ENCODE measurements at places on chromosomes 6 and 20.

GRCh38 chr20:40770564-40771307, 81.7 kb upstream of the MAFB start:
- no peak for DNase-seq

DNA sequence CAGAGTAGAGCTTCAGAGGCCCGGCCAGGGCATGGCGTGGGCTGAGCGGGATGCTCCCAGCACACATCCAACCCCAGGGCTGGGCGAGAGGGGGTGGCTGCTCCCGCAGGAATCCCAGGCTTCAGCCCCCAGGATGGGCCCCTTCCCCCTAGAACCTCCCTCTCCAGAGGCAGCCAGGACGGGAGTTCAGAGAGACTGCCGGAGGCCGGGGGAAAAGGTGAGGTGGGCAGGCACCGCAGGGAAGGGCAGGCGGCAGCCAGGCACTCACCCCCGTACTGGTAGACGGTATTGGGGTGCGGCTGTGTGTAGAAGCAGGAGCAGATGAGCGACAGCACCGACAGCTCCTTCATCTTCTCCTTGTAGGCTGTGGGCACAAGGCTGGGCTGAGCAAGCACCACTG, 9.3 kb downstream of the STMN3 start:
- no peak for DNase-seq

DNA sequence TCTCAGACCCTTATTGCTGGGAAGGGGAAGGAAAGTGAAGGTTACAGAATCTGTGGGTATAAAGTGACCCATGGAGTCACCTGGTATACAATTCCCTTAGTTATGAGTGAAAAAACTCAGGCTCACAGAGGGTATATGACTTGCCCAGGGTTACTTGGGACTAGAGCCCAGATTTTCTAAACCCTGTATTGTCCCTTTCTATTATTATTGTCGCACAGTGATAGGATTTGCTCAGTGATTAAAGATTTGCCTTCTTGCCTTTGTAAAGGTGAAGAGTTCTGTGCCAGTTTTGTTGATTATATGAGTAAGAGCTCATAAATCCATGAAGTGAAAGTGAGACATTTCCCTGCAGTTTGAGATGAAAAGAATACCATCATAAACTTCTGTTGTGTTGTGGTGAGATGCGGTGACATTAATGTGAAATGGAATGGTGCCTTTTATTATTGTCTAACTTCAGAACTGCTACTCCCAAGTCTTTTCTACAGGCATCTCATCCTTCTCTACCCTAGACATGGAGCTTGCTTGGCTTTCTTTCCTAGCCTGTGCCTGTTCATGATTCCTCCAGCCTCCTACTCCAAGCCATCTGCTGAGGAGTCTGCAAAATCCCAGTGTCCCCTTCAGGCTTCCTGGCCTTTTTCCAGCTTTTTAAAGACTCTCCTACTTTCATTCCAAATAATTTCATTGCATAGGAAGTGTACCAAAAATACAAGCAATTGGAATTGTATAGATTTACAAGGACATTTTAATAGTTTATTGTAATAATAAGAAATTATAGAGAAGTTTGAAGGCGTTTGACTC, 33.5 kb upstream of the ADIG start:
- DNase-seq: no peak

DNA sequence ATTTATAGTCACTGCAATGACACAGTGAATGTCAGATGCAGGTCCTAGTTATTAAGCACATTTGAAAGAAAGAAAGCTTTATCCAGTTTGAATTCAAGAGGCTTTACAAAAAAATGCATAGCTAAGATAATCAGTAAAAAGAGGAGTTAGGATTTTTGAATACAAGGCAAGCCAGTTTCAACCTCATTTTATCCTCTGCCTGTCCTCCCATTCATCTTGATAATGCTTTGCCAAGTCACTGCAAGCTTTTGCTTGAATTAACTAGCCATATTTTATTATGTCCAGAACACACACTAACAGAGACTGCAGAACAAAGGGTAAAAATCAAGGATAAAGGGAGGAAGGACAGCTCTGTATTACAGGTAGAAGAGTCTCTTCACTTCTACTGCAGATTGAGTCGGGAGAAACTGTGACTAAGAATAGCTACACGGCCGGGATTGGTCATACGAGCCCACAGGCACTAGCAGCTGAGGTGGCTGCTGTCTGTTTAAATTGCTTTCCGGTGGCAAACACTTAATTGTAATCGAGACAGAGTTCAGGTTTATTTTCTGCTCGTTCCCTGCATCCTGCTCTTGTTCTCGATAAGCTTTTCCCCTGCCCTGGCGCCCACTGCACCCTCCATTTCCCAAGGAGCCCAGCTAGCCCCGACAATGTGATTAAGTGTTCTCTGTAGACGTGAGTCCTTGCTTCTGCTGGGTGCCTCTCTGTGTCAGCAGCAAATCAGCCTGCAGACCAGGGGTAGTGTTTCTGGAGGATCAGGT, 30.5 kb upstream of the AKAP12 start:
- DNase-seq: no peak

DNA sequence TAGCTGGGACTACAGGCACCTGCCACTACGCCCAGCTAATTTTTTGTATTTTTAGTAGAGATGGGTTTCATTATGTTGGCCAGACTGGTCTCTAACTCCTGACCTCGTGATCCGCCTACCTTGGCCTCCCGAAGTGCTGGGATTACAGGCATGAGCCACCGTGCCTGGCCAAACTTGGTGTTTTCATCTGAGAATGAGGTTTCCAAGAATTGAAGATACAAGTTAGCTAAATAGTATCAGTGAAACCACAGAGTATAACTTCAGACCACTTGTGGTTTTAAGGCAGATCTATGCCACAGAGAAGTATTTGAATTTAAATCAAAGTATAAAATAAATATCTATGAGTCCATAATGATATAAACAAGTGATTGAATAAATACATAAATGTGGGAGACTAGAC, 70.1 kb downstream of the SLC16A10 start:
- no peak for DNase-seq

GRCh38 chr6:13709689-13710551, 1.7 kb downstream of the RANBP9 start:
- no peak for DNase-seq

DNA sequence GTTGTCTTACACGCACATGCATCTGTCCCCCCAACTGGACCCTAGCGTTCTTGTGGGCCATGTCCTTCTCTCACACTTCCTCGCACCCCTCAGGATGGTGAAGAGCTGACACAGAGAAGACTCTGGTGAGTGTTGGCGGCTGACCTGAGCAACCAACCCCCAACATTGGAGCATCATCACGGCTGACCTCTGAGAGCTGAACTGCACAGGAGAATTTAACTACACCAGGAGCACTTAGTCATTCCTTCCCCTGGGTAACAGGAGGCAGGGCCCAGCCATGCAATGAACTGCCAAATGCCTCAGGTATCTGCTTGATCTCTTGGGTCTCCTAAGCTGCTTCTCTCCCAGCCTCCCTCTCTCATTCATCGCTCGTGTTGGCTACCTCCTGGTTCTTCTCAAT, 88.5 kb downstream of the PSMG4 start:
- no peak for DNase-seq
